HFFc6 (cell line): ENCODE measurements at places on chromosomes 5 and 9. TPM values are rescaled to one million over a fixed set of nuclear protein-coding genes. Genes with fewer than 3 reads are reported as not detected.

TMEM141 gene
- total RNA-seq, result 54.0 and 60.9 TPM in 2 replicates

TICAM2 gene
- total RNA-seq, result 11.3 to 15.9 TPM (median 11.4 TPM) in 3 replicates

NNT gene
- total RNA-seq, result 57.3 to 71.1 TPM (median 61.0 TPM) in 3 replicates

GGTA1 gene
- not detected in 2 replicates for total RNA-seq

ROR2 gene
- 0.09 to 0.11 TPM in 2 of 3 replicates, not detected in the other for total RNA-seq

TMEM252 gene
- total RNA-seq, result not detected in 3 replicates

SH3PXD2B gene
- total RNA-seq, result 11.7 and 25.5 TPM in 2 replicates

PCDHGC5 gene
- 2.4 to 5.3 TPM (median 4.7 TPM) in 3 replicates for total RNA-seq

MSX2 gene
- total RNA-seq, result not detected in 2 replicates

GBGT1 gene
- 1.3 and 1.7 TPM in 2 replicates for total RNA-seq

ACTBL2 gene
- total RNA-seq, result not detected in 3 replicates

C9orf153 gene
- total RNA-seq, result 0.24 TPM in 1 of 3 replicates, not detected in the others
